ENCODE measurements at places on chromosomes 2 and 18.

DNA sequence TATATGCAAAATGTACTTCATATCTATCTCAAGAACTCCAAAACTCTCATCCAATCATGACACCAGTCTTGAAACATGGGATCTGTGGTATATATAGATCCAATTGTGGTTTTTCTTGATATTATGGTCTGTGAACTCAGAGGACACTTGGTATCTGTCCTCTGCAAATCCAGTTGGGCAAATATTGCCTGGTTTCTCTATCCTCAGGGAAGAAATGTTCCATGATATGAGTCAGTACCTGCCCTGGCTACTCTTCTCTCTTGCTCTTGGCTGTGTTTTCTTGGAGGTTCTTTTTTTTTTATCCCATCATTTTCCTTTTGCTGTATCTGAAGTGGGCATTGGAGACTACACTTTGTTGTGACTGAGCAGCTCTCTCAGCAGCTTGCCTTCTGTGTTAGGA lies 10.9 kb downstream of the NBEAL1 start:
- DNase-seq, result no peak

- no peak for DNase-seq
Measured at GRCh38 chr2:120477831-120478481, 132.0 kb downstream of the INHBB start.

DNA sequence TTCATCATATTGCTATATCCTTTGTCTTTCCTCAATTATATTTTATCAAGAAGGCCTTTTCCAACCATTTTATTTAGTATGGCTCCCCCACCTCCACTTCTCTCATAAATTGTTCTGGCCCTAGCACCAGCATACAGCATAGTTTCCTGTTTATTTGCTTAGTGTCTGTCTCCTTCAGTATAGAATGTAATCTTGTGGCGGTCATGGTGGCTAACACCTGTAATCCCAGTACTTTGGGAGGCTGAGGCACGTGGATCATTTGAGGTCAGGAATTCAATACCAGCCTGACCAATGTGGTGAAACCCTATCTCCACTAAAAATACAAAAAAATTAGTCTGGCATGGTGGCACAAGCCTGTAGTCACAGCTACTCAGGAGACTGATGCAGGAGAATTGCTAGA lies 39.6 kb upstream of the CLASP1 start:
- no peak for DNase-seq

DNA sequence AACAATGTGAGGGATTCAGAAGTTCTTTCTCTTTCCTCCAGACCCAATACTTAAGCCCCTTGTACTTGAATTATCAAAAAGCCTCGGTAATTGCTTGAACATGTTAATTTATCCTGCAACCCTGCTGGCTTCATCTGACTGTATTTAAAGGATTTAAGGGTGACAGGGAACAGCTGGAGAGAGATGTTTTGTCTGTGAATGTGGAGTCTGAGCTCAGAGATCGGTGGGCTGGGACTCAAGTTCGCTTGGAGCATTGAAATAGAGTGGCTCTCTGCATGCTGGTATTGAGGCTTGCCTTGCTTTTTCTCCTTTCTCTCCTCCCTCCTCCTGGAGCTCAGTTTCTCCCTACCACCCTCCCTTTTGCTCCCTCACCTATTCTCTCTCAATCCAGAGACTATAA lies 73.6 kb downstream of the BOD1L2 start:
- DNase-seq, result no peak

DNA sequence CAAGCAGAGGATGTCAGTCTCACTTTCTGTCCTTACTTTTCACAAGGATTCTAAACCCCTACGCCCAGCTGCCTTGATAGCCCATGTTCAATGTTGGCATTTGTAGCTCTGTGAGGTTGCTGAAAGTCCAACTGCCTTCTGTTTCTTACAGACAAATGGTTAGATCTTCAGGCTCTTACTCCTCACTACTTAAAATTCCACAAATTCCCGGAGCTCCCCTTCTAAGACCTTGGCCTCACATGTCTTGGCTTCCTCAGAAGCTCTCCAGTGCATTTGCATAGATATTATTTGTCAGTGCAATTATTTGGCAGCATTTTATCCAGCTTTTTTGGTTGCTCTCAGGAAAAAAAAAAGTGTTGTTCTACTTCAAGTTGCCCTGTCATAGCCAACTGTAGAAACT lies 453.7 kb upstream of the CELF4 start:
- no peak for DNase-seq

DNA sequence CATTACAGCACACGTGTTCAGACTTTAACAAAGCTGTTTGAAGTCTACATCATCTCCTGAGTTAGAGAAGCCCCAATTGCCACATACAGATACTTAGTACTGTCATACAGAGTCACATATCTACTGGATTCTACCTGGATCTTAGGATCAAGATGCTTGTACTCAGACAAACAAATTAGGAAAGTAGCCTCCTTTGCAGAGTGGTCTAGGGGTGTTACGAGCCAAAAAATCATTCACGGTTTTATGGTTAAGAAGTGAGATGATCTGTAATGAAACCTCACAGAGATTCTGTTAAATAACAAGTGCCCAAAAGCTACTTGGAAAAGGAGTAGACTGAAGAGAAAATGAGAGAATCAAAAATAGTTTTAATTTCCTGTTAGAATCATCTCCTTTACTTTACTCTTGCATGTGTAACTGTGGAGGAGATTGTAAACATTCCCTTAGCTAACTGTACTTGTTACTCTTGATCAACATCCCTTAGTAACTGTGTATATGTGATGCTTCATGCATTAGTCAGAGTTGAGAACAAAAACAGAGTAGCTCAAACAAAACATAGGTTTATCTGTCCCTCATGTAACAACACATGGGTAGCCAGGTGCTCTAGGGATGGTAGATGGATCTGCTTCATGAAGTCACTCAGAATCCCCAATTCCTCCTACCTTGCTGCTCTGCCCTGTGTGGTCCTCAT lies 16.4 kb upstream of the IL1RL1 start:
- no peak for DNase-seq

GRCh38 chr2:35099342-35099741 lies 1256.2 kb upstream of the CRIM1 start:
- DNase-seq, result no peak

DNA sequence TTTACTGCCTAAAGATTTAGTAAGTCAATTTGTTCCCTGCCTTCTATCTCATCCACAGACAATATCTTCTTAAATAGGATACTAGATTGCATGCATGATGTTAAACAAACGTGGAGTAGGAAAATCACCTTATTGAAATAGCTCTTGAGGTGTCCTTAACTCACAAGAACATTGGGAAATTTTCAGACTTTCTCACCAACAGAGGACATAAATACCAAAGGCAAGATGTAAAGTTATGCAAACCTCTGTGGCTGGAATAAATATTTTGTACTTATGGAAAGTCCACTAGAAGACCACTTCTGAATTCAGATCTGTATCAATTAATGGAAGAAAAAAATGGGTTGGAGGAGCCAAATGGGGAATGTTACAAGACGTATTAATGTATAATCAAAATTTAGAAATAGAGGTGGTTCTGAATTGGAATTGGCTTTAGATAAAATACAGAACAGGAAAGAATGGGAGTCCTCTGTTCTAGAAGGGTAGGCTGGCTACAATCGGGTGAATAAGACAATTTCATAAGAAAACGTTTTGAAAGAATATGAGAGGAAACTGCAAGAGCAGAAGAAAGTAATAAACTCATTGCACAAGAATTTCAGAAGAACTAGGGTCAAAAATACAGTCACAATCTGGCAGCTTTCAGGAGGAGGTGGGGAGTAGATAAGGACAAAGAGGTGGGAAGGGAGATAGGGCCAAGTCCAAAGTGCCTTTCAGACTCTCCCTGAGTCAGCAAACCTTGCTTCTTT lies 69.3 kb upstream of the FN1 start:
- no peak for DNase-seq

- DNase-seq, result peak; percentile 55
Measured at GRCh38 chr18:12656938-12657683, 796 bp downstream of the SPIRE1 start.

- no peak for DNase-seq
Measured at GRCh38 chr2:226559536-226559935, 240.1 kb downstream of the IRS1 start.

GRCh38 chr2:128465246-128466170 lies 146.8 kb upstream of the HS6ST1 start:
- no peak for DNase-seq

GRCh38 chr2:28904295-28904694 lies 9.8 kb downstream of the WDR43 start:
- no peak for DNase-seq

DNA sequence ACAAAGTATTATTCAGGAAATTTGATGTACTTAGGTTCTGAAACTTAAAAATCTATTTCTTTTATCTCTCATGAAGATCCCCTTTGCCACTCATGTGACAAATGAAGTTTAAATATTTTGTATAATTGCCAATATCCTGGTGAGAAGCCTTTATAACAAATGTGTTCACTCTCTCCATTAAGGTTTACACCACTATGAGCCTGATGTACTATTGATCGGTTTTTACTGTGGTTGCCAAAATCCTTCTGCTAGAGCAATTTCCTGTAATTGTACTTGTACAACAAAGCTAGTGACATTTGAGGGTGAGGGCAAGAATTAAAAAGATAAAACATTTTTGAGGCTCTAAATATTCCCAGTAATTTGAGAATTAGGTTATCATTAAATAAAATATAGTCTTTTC lies 222.3 kb upstream of the CDH19 start:
- DNase-seq, result no peak
